ENCODE measurements at places on chromosomes 16 and 17.

- peak; percentile 19 for DNase-seq
Measured at GRCh38 chr17:12680407-12680897, 14.8 kb downstream of the MYOCD start.

- no peak for DNase-seq
Measured at GRCh38 chr16:69005641-69006355, 99.7 kb upstream of the HAS3 start.

DNA sequence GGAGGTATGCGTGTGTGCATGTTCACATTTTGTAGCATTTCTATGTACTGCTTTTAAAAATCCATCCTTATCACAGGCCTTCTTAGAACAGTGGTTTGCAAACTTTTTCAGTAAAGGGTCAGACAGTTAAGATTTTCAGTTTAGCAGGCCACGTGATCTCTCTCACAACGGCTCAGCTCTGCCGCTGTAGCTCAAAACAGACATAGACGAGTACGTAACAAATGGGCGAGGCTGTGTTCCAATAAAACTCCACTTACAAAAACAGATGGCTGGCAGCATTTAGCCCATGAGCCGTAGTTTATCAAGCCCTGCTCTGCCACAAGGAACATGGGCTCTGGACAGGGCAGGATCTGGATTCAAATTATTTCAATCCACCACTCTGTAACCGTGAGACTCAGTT lies 141.8 kb downstream of the XYLT1 start:
- DNase-seq: no peak

- DNase-seq: no peak
Measured at GRCh38 chr16:16122264-16122663, 101.0 kb downstream of the ABCC6 start.

- no peak for DNase-seq
Measured at GRCh38 chr17:20941872-20942271, 100.9 kb downstream of the USP22 start.

Measured in NCI-H1436 (cell line).